Activated CD4-positive, alpha-beta T cell treated with anti-CD3 and anti-CD28 coated beads, Interleukin-2, amount 10 ng/mL, durations not matched to agents 7 days and 5 days (primary cell): ENCODE measurements at places on chromosomes 3 and 15.
A peak's percentile ranks its signal among the peaks of the same experiment; 100 is the strongest.

DNA sequence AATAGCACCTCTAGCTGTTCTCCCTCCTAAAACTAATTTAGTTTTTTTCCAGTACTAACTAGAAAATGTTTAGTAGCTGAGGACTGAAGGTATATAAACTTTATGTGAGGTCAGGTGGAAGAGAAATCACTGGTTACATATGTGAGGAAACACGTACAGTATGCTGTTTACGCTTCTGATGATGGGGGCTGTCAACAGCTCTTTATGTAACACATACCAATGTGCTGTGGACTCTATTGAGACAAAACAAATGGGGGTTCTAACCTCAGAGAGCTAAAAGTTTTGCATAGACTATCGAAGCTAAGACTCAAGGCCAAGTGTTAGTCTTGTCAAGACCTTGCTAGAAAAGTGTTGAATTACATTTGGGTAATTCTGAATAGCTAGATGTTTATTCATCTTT lies 107.5 kb downstream of the SYNPR start:
- no peak for DNase-seq

DNA sequence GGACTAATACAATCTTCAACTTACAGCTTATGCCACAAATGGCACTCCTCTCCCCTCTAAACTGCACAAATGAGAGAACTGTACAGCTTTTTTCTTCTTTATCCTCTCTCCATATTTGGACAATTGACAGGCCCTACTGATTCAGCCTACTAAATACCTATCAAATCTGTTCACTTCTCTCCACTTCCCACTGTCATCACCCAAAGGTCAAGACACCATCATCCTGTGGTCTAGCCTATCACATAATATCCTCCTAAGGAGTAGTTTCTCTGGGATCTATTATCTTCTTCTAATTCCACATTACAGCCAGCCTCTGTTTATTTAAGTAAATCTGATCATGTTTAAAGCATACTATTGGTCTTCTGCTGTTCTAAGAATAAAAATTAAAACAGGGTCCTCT lies 33.0 kb upstream of the SLC12A8 start:
- no peak for DNase-seq

DNA sequence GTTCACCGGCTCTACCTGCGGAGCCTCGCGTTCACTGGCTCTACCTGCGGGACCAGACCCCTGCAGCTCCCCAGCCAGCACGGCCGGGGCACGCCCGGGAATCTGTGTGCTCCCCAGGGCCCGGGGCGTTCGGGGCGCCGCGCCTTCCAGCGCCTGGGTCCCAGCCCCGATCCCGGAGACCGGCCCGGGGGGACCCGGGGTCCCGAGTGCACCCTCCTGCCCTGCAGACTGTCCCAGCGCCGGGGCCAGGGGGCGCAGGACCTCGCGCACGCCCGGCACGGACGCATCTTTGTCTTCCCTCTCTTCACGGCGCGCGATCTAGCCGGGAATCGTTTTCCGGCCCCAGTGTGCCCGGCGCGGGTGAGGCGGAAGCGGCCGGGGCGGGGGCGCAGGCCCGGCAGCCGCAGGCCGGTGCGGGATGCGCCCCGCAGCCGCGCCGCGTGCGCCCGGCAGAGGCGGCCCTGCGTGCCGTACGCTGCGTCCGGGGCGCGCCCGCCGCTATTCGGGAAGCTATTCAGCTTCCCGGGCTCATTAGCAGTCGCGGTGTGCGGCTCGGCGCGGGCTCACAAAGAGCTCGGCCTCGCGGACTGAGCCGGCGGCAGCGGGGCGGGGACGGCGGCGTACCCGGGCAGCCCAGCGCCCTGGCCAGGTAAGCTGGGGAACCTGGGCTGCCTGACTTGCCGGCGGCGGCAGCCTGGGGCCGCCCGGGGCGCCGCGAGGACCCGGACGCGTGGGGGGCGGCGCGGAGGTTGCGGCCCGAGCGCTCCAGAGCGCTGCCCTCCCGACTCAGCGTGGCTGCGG lies at the start of gene APBA2:
Gene APBA2 (plus strand): TSS at position 345 of the 801 bp plus-strand sequence. CDS start 167,911 bp downstream, outside the sequence.
- peak; percentile 42 for DNase-seq

DNA sequence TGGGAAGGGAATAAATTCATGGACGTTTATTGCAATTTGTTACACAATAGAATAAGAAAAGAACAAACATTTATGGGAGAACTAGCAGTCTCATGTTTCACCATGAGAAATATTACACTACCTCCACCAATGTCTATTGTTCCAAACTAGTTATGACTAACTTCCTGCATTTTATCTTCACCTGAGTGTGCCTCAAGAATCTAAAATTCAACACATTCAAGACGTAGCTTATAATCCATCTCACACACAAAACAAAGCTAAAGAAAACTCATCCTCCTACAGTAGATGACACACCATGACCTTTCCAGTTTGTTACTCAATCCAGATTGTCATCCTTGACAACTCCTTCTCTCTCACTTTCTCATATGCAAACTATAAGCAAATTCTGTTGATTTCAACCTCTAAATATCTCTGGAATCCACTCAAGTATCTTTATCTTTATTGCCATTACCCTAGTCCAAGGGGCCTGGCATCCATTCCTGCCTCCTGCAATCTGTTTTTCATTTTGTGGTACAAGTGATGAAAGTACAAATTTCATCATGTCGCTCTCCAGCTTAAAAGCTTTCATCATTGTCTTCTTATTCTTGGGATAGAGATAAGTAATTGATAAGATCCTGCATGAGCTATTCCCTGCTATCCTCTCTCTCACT lies 229.9 kb downstream of the NR2F2 start:
- DNase-seq, result no peak

DNA sequence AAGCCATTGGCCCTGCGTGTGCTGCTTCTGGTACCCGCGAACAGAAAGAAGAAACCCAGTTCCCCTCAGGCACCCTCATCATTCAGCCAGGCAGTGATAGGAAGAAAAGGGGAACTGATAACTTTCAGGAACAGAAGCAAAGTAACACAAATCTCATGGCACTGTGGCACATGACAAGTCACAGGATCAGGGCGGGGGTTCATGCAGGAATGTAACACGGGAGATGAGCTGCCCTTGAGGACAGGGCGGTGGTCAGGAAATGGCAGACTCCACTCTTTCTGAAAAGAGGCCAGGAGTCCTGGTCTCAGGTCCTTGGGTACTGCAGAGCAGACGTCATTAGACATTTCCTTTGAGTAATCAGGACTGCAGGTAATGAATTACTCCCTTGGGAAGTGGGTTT lies 95.5 kb downstream of the CCNL1 start:
- no peak for DNase-seq

DNA sequence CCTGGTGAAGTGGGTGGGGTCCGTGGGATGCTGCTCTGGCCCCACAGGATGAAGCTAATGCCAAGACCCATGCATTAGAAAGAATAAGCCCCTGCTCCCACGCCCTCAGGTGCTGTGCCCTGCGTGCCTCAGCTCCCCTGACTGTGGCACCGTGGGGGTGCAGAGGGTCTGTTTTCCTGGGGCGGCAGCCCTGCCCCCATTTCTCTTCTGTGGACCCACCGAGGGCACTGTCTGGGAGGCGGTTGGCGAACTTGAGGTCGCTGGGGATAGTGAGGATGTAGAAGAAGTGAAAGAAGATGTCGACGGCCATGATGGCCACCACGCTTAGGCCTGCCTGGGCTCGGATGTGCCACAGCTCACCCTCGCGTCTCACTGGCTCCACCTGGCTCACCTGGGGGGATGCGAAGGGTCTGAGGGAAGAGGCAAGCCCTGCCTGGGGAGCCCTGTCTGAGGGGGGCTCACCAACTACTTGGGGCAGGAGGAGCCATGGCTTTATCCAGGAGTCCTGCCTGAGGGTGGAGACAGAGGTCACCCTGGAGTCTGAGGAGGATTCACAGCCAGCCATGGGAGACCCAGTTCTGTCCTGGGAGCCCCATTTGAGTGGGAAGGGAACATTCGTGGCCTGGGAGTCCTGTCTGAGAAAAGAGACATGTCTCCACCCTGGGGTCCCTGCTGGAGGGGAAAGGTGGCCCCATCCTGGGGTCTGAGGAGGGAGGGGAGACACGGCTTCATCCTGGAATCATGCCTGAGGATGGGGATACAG lies 5.1 kb downstream of the HHATL start:
- no peak for DNase-seq

GRCh38 chr15:61736790-61737189 lies 323.5 kb downstream of the VPS13C start:
- no peak for DNase-seq

- DNase-seq, result no peak
Measured at GRCh38 chr3:148077965-148078364, 619.7 kb upstream of the AGTR1 start.
